ENCODE measurements at places on chromosomes 5 and 9.

DNA sequence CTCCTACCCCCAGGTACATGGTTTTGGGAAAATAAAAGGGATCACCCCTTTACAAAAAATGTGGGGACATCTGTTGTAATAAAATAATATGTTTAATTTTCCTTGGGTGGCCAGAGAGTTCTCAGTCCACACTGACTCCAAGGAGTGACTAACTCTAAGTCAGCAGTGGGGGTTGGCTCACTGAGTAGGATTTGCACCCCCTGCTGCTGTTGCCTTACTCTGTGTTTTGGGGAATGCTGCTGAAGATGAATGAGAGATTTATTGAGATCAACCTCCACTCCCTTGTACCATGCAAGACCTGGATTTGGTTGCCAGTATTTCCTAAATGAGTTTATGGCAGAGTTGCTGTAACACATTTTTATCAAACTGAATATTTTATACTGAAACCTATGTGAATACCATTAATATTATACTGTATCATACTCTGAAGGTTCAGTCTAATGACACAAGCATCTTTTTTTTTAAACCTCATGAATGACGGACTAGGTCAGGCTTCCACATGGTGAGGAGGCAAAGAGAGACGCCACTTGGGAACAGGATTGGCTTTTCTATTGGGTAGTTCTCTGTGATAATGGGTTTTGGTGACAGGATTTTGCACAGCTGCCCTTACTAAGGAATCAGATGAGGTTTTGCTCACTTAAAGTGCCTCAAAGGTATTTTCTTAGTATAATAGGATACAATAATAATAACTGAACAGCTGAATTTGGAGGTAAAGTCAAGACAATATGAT, 121.3 kb upstream of the OSMR start:
- DNase-seq: no peak

DNA sequence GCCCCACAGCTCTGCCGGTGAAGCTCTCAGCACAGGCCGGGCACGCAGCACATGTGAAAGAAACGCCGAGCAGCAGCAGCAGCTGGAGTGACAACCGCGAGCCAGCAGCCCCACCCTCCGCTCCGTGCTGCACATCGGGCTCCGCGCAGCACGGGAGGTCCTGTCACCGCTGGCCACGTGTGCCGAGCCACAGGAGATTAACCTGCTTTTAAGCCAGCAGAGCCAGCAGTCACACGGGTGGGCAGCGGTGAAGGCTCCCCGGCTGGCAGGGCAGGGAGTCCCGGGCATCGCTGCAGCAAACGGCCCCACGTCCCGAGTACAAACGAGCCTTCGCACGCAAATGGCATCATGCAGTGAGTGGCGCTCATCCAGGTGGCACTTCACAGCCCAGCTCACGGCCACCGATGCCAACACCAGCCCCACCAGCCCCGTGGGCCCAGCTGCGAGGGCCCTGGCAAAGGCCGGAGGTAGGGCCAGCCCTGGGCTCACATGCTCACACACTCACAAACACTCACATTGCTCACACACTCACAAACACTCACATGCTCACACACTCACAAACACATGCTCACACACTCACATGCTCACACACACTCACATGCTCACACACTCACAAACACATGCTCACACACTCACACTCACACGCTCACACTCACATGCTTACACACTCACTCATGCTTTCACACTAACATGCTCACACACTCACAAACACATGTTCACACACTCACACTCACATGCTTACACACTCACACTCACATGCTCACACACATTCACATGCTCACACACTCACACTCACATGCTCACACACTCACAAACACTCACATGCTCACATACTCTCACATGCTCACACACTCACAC, 11.1 kb downstream of the CCDC187 start:
- no peak for DNase-seq

- DNase-seq: no peak
Measured at GRCh38 chr5:78644129-78644528, 4.4 kb downstream of the LHFPL2 start.

- no peak for DNase-seq
Measured at GRCh38 chr5:33281431-33281843, 159.3 kb upstream of the TARS1 start.

DNA sequence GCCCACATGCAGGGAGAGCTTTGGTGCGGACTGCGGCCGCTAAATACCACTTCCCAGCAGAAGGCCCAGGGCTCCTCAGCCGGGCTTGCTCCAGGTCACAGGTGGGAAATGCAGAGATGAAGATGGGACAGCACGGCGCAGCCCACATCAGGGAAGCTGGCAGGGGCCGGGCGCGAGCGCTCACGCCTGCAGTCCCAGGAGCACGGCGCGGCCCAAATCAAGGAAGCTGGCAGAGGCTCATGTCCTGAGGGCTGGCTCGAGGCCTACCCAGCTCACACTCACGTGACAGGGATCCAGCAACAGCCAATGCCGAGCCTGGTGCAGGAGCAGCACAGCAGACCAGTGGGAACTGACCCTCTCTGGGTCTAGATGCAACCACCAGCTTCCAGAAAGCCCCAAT, 16.3 kb downstream of the LPCAT1 start:
- DNase-seq: no peak

DNA sequence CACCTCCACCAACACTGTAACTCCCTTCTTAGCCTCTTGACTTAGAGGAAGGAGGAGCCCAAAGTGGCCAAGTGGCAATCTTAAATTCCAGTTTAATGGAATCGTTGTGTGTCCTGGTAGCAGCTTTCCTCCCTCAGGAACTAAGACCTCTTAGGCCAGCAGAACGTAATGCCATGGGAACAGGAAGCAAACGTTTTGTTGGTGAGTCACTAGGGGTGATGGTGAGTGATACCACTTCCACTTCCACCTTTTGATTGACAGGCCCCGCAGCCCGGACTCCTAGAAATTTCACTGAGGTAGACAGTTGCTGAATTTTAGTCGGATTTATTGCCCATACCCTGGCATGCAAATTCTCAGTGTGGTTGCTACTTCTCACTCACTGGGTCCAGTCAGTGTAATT, 94.2 kb upstream of the FBN2 start:
- no peak for DNase-seq

- DNase-seq: no peak
Measured at GRCh38 chr9:128323212-128323730, 632 bp downstream of the COQ4 start.

All from right forelimb (tissue), 1 donor.